ENCODE measurements at places on chromosomes 13 and 19.

DNA sequence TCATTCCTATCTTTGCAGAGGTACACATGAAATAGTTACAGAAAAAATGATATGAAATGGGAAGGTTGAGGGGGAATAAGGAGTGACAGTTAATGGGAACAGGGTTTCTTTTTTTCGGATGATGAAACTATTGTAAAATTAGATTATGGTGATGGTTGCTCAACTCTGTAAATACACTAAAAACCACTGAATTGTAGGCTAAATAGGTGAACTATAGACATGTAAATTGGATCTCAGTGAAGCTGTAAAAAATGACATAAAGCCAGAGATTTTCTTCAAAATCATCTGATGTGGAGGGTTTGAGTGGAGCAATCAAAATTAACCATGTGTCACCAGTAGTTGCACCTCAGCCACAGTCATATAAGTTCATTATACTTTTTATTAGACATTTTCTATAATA, 6.6 kb upstream of the FLT3 start:
- no peak for DNase-seq

- no peak for DNase-seq
Observed at GRCh38 chr13:100269837-100270236, 180.9 kb downstream of the PCCA start.

GRCh38 chr13:37601648-37602440, 3.3 kb upstream of the POSTN start:
- DNase-seq, result peak; percentile 12

DNA sequence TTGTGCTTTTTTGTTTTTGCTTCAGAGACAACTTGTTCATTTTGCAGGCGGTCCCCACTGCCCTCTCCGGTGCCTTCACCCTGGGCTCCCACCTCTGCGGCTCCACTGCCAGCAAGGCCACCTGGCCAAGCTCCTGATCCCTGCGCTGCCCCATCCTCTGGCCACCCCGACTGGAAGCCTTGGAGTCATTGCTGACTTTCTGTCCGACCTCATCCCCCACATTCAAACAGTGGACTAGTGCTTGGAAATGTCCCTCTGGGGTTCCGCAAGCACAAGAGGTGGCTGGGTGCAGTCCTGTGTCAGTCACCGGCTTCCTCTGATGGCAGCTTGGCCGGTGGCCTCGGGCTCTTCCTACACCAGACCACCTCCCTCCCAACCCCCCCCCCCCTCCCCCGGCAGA, 17.0 kb downstream of the IL17D start:
- DNase-seq, result no peak

GRCh38 chr13:93169980-93170379, 56.6 kb upstream of the GPC6 start:
- DNase-seq, result no peak

Data from prostate gland (tissue), 2 donors.